PC-9 (cell line): ENCODE measurements at places on chromosomes 7 and 10.

GRCh38 chr7:120274482-120274881 is 1.5 kb downstream of the KCND2 start:
- no peak for DNase-seq

DNA sequence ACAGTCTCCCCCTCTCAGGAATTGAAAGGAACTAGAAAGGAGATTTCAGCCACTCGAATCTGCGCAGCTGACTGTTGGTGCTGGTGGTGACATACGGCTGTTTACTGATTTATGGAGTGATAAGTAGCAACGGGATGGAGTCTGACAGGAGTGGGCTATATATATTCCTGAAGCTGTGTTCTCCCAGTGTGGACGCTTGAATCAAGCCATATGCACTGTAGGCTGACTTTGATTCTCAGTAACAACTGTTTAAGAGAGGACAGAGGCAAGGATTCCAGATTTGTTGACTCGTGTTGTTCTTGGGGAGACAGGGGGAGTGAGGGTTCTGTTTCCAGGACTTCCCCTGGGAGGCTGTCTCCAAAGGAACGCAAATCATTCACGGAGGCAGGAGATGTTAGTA is 260.1 kb upstream of the AUTS2 start:
- DNase-seq: no peak

GRCh38 chr10:73819081-73819480 is 7.7 kb upstream of the NDST2 start:
- DNase-seq: no peak

- DNase-seq: no peak
Observed at GRCh38 chr7:91082852-91083495, 181.3 kb upstream of the FZD1 start.

DNA sequence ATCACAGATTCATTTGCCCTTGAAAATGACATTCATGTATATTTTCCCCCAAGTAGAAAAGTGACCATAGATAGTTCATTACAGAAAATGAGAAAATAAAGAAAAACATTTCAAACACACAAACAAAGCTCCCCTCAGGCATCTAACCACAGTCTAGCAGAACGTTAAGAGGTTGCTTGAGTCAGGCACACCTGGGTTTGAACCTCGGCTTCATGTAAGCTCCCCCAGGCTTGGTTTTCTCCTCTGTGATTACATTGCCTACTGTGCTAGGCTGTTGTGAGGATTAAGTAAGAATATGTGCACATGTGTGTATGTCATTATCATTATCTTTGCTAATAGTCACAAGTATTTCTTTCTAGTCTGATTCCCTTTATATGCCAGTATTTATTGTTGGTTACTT is 9.1 kb downstream of the DNTT start:
- no peak for DNase-seq

DNA sequence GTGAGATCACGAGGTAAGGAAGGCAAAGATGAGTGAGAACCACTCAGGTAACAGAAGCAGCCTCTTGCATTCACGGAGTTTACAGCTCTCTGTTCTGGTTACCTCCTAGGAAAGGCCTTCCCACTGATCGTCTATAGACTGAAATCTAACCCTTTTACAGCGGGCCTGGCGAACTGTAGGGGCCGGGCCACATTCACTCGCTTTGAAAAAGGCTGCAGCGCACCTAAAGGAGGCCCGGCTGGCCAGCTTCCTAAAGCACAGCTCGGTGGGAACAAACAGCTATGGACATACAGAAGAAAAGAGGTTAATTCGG is 565 bp downstream of the ATP5MK start:
- DNase-seq: no peak

DNA sequence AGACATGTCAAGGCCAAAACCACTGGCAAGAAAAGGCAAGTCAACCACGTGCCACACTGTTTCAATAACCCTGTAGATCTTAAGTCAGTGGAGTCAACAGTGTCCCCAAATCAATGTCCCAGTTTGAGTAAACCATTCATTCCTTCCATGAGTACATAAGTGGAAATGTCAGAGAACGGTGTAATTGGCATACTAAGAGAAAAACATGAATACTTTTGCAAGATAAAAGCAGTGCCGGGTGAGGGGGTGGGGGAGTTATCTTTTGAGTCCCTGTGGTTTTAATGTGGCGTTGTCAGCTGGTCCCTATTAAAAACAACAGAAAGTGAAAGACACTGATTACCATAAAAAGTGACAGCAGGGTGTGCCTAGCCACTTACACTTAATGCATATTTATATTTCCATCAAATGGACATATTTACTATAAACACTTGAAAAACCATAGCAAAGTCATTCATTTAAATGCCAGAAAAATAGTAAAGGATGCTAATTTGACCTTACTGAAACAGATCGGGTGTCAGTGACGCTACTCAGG is 37.8 kb downstream of the RSU1 start:
- no peak for DNase-seq

DNA sequence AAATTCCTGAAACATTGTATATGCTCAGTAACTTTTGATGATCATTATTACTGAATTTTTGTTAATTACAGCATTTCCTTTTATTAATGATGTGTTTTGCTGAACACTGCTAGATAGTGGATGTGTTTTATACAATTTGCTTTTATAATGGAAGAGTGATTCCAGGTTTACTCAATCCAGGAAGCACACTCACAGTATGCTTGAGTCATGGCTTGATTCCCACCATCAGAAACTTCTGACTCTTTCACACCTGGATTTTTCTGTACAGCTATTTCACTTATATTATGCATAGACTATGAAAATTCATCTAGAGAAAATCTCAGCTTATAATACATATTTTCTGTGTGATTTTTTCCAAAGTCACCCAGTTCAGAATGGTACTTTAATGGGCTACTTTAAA is 1040.9 kb downstream of the GRM8 start:
- no peak for DNase-seq

DNA sequence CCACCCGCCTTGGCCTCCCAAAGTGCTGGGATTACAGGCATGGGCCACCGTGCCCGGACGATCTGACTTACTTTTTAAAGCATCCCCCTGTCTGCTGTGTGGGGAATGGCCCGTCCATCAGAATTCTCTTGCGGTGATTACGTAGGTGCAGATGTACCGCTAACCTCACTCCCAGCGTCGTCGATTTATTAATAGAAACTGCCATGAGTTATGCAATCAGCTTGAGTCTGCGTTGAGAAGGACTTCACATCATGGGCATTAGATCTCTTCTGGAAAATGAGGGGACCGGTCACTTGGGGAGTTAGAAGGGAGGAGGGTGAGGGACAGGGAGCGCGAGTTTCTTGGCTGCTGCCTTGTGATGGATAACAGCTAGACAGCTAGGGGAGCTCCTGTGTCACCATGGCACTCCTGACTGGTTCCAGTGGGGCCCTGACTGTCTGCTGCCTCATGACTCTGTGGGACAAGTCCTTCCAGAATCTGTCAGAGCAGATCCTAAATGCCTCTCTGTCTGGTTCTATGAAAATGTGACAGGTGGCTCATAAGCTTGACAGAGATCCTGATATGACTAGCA is 35.2 kb downstream of the POR start:
- DNase-seq: no peak

DNA sequence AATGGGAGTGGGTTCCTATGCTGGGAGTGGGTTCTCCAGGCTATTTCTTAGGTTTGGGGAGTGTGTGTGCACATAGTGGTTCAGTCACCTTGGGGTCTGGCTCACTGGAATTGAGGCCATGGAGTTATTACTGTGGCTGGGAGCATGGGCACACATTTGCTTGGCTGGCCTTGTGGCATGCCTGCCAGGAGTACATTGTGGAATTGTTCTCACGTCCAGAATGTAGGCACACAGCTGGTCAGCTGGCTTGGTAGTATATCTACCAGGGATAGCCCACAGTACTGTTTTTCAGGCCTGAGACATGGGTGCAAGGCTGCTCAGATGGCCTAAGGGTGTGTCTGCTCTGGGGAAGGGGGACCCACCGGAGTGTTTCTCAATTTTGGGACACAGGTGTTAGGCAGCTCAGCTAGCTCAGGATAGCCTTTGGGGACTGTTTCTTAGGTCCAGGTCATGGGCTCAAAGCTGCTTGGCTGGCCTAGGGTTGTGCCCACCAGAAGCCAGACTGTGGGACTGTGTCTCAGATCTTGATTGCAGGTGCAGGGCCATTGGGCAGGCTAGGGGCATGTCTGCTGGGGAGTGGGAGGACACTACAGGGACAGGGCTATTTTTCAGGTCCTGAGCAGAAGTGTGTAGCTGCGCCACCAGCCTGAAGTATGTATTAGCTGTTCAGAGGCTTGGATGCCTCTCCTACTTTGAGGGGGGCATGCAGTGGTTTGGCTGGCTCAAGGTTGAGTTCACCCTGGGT is 50.6 kb downstream of the TMEM168 start:
- no peak for DNase-seq

- DNase-seq: no peak
Observed at GRCh38 chr10:88992921-88993524, 2.4 kb downstream of the FAS start.

- no peak for DNase-seq
Observed at GRCh38 chr7:131642429-131642828, 86.0 kb upstream of the PODXL start.

DNA sequence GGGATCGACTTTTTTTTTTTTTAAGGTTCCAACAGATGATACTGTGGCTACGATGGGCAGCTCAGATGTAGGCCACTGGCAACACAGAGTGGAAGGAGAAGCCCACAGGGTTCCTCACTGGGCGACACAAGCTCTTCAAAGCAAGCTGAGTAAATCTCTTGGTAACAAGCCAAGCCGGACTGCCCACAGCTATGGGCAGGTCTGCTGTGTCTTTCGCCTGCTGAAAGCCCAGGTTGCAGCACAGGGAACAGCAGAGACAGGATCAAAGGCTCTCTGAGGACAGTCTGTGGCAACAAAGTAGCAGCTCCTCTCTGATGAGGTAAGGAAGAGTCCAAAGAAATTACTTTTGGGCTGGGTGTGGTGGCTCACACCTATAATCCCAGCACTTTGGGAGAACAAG is 83.6 kb downstream of the KCNMA1 start:
- no peak for DNase-seq

- DNase-seq: no peak
Observed at GRCh38 chr7:101924171-101924570, 106.7 kb downstream of the CUX1 start.

GRCh38 chr7:30148951-30149459 is 14.2 kb downstream of the MTURN start:
- DNase-seq: peak; percentile 80

DNA sequence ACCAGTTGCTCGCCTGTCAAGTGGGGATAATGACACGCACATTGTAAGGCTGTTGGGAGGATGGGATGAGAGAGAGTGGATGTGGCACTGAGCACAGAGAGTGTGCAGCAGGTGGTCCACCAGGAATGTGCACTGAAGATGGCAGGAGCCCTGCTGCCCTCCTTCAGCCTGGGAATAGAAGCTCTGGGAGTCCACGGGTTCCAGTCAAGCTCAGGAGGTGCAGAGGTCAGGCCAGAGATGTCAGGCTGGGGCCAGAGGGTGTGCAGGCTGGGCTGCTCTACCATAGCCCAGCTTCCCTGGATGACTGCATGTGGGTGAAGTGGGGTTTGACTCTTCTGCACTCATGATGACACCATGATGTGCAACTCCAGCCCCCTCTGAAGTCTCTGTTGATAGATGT is 58.7 kb downstream of the C10orf120 start:
- DNase-seq: no peak

GRCh38 chr7:27128034-27128433 is 2.5 kb downstream of the HOXA4 start:
- peak; percentile 53 for DNase-seq
